ENCODE measurements at places on chromosomes 11 and 22.

DNA sequence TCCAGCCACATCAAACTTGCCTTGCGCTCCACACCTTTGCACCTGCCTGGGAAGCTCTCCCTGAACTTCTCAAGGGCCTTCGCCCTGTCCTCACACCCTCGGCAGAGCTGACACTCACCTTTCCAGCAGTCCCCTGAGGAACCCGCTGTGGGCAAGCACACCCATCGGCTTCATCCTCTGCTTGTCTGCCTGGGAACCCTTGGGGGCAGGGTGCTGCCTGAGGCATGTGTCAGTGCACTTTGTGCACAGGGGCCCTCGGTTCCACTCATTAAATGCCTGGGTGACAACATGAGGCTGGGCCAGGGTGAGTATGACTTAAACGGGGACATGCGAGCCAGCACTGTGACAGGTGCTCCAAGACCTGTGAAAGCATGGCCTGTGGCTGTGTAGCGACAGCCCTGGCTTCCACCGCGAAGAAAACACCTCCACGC, 2.6 kb upstream of the LRFN4 start:
- no peak for DNase-seq

GRCh38 chr11:46263120-46263519, 14.3 kb upstream of the CREB3L1 start:
- no peak for DNase-seq

DNA sequence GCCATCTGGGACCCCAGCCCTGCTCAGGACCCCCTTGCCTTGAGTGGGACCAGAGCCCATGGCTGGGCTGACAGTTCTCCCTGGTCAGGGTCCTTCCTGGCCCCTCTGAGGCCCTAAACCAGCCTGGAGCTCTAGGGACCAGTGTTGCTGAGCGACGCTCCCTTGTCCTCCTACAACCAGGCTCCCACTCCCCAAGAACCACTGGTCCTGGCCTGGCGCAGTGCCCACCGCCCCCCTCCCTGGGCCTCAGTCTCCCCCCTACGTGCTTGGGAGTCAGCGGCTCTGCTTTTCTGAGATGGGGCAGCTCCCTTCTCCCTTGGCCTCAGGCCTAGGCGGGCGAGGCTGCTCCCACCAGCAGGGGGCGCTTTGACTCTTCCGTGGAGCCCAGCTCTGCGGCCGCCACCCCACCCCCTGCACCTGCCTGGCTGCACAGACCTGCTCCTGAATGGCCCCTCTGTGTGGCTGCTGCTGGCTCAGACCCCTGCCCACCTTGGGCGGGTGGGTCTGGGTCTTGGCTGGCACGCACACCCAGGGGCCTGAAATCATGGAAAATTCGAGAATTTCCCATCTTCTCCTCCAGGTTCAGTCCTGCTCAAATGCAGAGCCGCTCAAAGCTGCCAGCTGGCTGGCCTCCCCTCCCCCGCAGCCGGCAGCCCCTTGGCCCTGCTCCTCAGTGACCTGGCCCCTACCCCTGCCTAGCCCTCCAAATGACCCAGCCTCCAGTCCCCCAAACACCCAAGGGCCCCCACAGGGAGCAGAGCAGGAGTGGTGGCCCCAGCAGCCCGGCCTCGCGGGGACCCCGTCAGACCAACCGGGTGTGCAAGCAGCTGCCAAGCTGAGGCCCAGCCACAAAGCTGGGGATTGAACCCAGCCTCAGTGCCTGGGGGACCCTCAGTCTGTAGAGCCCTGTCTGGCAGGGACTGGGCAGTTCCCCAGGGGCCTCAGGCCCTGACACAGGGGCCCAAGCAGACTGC, 9.1 kb downstream of the PRR33 start:
- peak; percentile 74 for DNase-seq

GRCh38 chr22:23501708-23502107, 78.4 kb downstream of the IGLL1 start:
- no peak for DNase-seq

DNA sequence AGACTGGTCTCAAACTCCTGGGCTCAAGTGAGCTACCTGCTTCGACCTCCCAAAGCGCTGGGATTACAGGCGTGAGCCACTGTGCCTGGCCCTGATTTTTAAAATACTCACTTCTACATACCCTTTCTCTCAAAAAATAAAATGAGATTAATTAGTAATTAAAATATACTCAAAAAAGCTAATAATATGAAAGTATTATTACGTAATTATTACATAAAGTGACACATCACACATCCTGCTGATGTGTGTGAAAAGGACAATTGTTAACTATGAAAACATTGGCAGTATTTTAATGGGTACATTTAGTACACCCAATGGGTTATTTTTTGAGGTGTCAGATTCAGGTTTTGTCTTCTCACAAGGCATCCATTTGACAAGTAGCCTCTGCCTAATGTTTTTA, 21.4 kb upstream of the MICAL3 start:
- DNase-seq, result no peak

DNA sequence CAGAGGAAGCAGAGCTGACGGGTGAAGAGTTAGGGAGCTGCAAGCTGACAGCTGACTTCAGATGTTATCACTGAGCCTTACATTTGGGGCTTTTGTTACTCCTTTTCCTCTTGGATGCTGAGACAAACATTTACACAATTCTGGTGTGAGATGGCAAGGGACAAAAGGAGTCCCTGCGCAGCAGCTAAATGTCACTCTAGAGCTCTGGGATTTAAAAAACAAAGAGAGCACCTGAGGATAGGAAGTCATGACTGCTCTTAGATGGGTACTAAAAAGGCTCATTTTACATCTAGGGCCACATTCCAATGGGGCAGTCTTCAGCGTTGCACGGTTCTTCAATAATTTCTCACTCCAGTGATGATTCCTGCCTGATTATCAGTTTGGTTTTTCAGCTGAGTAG, 204.5 kb downstream of the RAB38 start:
- no peak for DNase-seq

DNA sequence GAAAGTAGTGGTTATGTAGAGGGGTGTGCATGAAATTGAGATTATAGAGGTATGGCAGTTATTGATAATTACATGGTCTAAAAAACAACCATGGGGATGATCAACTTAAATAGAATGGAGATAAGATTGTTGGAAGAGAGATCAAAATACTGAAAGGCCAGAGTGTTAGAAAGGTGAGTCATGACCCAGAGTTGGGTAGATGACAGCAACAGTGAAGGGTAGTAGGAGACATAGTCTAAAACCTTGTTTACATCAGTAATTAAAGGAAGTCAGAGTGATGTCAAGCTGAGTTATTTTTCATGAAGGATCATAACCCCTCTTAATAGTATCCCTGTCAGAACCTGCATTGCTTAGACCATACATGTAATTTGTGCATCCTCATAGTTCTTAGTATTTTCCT, 110.9 kb downstream of the ELP4 start:
- no peak for DNase-seq

- DNase-seq, result peak; percentile 40
Measured at GRCh38 chr22:46734830-46735453, 3.1 kb downstream of the CERK start.

DNA sequence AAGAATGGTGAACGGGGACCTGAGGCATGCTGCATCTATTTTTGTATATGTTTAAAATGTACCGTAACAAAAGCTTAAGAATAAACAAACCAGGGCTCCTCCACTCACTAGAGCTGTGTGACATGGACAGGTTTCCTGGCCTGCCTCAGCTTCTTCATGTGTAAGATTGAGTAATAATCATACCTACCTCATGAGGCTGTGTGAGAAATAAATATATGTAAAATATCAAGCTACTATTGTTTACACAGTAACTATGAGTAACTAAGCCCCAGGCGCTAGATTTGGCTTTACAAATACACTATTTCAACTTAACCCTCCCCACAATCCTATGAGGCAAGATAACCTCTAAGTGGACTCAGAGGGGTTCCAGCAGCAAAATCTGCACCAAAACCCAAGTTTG, 66.4 kb downstream of the SMCO4 start:
- no peak for DNase-seq

- DNase-seq, result no peak
Measured at GRCh38 chr22:39623603-39624500, 53.3 kb downstream of the CACNA1I start.

DNA sequence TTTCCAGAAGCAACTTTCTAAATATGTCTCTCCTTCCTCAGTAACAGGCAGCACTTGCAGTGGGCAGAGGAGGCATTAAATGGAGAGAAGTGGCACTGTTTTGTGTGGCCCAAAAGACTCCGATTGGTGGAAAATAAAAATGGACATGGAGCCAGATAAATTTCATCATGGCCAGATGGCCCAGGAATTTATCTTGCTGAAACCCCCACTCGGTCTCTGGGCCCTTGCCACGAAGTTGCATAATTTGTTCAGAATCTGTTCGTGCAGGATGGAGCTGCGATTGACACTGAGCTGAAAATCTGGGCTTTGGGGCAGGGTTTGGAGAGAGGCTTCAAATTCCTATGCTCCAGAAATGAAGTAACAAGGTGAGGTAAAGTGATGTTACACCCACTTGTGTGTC, 65.5 kb downstream of the C11orf91 start:
- no peak for DNase-seq

DNA sequence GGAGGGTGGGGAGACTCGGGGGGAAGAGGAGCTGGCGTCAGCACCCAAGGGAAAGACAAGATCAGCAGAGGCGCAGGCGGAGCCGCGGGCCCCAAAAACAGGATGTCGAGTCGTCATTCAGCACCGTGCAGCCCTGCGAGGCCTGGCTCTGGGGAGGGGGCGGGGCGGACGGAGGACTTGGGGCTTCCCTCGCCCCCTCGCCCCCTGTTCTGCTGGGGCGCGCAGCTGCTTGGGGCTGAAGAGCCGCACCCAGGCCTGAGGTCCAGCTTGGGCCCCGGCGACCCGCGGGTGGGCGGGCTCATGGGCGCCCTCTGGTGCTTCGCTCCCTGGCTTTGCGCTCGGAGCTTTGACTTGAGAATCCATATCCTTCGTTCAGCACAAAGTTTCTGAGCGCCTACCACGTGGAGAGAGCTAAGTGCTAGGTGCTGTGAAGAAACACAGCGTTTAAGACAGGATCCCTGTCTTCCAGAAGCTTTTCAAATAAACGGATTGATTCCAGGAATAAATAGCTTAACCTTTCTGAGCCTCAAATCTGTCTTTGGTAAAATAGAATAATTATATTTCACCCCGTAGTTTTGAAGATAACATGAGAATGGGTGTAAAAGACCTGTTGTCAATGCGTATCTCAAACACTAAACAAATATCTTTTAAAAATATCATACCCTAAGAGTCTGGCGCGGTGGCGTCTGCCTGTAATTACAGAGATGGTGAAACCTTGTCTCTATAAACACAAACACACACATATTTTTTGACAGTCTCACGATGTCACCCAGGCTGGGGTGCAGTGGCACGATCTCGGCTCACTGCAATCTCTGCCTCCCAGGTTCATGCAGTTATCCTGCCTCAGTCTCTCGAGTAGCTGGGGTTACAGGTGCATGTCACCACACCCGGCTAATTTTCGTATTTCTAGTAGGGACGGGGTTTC, 929 bp upstream of the RHOG start:
- DNase-seq, result no peak

DNA sequence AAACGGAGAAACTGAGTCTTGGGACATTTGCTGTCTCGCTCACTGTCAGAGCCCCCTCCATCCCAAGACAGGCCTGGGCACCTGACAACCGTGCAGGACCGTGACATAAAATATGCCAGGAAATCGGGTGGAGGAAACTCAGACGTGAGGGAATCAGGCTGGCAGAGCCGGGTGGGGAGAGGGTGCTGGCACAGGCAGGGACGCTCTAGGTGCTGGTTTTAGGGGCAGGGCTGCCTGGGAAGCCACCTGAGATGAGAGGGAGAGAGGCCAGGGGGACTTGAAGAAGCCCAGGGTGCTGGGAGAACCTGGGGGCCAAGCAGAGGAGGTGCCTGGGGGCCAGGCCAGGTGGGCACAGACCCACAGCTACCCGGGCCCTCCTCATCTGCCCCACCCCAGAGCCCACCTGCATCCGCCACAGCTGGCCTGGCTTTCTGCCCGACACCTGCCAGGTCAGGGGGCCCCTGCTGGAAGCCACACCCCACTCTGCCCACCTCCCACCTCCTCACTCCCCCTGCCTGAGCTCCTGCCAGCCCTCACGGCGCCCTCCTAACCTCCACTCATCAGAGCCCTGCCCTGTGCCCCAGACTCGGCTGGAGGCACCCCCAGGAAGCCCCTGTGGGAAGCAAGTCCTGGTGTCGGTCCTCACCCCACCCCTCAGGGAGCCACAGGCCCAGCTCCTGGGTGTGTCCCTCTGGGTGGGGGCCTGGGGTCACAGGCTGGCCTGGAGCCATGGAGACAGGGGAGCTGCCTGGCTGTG, 27.3 kb upstream of the MUC5AC start:
- DNase-seq, result no peak
